ENCODE measurements at places on chromosomes 3 and 15.

DNA sequence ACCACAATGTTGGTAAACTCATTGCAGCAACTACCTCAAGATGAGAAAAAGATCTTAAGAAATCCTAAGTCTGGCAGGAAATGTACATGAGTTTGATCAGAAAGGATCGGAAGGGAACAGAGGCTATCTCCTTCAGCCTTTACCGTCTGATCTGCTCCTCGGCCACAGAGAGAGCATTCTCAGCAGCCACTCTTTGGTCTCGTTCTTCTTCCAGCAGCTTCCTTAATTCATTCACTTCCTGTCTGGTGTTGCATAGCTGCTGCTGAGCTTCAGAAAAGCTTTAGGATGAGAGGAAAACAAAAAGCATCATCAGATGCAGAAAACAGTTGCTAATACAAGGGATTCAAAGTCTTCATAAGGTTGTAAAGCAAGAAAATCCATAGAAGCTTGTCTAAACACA lies 6.6 kb upstream of the HCLS1 start:
- no peak for DNase-seq

- DNase-seq, result no peak
These were observed 59.1 kb downstream of the TGFBR2 start for GRCh38 chr3:30665539-30665938.

DNA sequence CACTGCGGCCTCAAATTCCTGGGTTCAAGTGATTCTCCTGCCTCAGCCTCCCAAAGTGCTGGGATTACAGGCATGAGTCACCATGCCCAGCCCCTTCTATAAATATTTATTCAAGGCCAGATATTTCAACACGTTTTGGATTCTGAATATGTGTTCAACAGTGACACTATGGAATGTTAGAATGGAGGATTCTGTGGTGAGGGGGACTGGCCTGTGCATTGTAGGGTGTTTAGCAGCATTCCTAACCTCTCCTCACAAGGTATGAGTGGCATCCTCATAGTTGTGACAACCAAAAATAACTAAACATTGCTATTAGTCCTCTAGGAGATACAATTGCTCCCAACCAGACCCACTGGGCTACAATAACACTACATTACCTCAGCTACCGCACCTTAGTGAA lies 104.0 kb upstream of the ATP10A start:
- no peak for DNase-seq

DNA sequence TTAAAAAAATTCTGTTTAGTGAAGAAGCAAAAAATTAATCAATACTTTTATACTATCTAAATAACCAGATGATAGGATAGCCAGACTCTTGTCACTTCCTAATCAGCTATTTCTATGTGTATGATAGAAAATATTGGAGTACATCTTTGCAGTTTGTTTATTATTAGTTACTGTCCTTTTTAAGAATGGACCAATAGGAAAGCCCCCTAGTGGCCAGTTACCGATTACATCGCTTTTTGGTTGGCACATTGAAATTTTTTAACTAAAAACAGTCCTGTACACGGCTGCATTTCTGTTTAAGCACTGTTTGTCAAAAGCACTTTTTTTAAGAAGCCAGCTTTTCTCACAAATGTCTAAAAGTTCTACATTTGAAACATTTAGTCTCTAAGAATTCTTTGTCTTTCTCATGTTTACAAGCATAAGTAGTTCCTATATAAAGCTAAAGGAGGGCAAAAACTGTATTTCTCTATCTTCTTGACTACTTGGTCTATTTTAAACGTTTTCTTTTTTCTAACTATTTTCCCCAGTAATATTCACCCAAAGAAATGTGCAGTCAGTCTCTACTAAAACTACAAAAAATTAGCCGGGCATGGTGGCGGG lies 253.2 kb upstream of the LRTM1 start:
- no peak for DNase-seq

DNA sequence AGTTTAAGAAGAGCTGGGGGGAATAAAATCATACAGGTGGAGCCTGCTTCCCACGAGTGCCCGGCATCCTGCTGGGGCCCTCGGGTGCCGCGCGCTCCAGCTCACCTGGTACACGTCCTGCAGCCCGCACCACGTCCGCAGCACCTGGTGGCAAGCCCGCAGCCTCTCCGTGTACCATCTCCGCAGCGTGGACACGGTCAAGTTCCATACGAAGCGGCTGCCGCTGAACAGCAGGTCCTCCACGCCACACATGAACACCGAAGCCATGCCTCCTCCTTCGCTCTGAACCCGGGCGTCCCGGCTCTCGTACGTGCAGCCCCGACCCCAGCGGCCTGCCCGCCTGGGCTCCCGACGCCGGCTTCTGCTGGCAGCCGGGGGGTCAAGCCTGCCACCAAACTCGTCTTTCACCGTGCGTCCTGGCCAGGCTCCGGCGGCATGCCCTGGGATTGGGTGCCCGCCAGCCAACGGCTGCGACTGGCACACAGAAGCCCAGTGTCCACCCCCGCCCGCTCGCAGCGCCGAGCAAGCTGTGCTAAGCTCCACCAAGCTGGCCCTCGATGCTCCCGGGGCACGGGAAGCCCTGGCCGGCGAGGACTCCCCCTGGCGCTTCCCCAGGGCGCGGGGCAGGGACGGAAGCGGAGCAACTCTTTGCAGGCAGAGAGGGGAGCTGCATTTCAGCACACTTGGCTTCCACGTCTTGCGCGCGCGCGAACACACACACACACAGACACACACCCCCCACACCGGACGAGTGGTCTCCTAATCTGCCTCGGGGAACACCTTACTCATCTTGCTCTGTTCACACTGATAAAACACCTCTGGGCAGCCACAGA lies at the start of gene FRMD4B:
FRMD4B (minus strand) TSS at position 366 of the 833 bp plus-strand sequence; CDS start at position 267, 99 bp downstream.
- DNase-seq, result no peak
